ENCODE measurements at places on chromosomes 12 and 14. TPM values are rescaled to one million over a fixed set of nuclear protein-coding genes. Genes with fewer than 3 reads are reported as not detected.

DNA sequence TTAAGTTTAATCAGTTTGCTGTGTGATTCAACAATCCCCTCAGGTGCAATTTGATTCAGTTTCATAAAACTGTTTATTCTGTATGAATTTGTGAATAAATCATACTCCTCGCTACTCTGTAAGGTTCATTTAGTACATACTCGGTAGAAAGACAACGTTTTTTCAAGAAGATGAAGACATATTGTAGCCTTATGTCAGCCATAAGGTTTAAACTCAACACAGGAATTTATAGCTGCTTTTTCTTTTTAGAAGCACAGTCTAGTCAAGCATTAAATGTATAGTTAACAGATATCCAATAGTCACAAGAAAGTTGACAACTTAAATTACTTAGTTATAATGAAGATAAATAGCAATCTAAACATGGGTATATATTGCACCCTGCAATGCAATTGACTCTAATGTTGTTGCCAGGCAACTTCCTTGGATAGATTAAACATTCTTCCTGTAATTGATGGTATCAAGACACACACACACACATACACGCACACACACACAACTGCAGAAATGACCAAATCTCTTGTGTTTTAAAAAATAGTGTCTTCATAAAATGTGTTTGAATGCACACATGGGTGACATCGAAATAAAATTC is 151.5 kb upstream of the MGAT4C start:
- no peak overlapping the region for H3K27ac ChIP-seq
- no peaks in the 10 kb centered on the region for H3K36me3 ChIP-seq
- no peak overlapping the region for H3K4me3 ChIP-seq
- H3K4me1 ChIP-seq = no peaks in the 10 kb centered on the region
- no peak for DNase-seq

- peaks cover 46% of the 10 kb centered on the region for H3K4me1 ChIP-seq
- peaks cover 76% of the 10 kb centered on the region for H3K36me3 ChIP-seq
- no peak for DNase-seq
- H3K4me3 ChIP-seq = peak overlapping the region; percentile 95
These were observed 19.3 kb upstream of the CLEC2D start for GRCh38 chr12:9650151-9650576.

GRCh38 chr14:22558221-22558913 is 30.7 kb downstream of the DAD1 start:
- peak; percentile 75 for DNase-seq
- no peaks in the 10 kb centered on the region for H3K27me3 ChIP-seq
- H3K4me1 ChIP-seq = peaks cover 83% of the 10 kb centered on the region
- H3K27ac ChIP-seq = peak overlapping the region; percentile 97

GRCh38 chr12:86134561-86134960 is 121.6 kb downstream of the MGAT4C start:
- H3K4me3 ChIP-seq = no peak overlapping the region
- no peaks in the 10 kb centered on the region for H3K27me3 ChIP-seq
- no peak overlapping the region for H3K27ac ChIP-seq
- H3K4me1 ChIP-seq = no peaks in the 10 kb centered on the region

DNA sequence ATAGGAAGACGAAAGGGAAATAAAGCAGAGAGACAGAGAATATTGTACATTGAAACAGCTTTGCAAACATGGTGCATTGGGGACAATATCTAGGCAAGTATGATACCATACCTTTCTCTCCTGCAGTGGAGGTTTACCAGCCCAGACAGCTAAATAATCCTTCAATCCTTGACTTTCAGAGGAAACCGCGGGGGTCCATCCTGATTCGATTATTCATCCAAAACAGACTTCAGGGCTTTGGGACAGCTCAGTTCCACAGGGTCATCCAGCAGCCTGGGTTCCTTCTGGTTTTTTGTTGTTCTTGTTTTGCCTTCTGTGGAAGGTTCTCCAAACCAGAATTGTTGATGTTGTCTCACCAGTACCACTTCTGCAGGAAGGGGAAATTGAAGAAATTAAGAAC is 81.5 kb downstream of the LGR5 start:
- no peak overlapping the region for H3K4me3 ChIP-seq
- H3K27me3 ChIP-seq = peaks cover 5% of the 10 kb centered on the region
- H3K4me1 ChIP-seq = no peaks in the 10 kb centered on the region
- DNase-seq = no peak

DNA sequence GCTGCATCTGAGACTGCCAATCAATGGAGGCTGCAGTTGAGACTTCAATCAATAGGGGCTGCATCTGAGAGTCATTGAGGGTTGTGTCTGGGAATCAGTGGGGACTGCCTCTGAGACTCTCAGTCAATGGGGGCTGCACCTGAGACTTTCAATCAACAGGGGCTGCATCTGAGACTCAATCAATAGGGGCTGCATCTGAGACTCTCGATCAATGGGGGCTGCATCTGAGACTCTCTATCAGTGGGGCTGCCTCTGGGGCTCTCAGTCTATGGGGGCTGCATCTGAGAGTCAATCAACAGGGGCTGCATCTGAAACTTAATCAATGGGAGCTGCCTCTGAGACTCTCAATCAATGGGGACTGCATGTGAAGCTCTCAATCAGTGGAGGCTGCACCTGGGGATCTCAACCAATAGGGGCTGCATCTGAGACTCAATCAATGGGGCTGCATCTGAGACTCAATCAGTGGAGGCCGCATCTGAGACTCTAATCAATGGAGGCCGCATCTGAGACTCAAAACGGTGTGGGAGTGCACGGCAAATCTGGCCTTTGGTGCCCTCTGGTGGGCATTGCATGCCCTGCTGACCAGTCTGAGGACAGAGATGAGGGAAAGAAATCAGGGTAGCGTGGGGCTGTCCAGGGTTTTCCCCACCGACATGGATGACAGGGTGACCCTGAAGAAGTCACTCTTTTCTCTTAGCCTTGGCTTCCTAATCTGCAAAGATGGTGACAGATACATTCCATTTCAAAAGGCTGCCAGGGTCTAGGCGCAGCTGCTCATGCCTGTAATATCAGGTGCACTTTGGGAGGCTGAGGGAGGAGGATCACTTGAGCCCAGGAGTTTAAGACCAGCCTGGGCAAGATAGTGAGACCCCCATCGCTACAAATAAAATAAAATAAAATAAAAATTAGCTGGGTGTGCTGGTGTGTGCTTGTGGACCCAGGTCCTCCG is 41.3 kb upstream of the EIF5 start:
- no peak overlapping the region for H3K4me3 ChIP-seq
- H3K27me3 ChIP-seq = peaks cover 8% of the 10 kb centered on the region
- H3K4me1 ChIP-seq = no peaks in the 10 kb centered on the region
- no peak overlapping the region for H3K27ac ChIP-seq
- no peaks in the 10 kb centered on the region for H3K36me3 ChIP-seq

GRCh38 chr14:91298576-91298975 is 54.1 kb upstream of the GPR68 start:
- DNase-seq = no peak
- peaks cover 55% of the 10 kb centered on the region for H3K36me3 ChIP-seq
- peak overlapping the region; percentile 83 for H3K27ac ChIP-seq
- no peak overlapping the region for H3K4me3 ChIP-seq

- no peaks in the 10 kb centered on the region for H3K36me3 ChIP-seq
- no peak overlapping the region for H3K4me3 ChIP-seq
- H3K27me3 ChIP-seq = no peaks in the 10 kb centered on the region
- H3K27ac ChIP-seq = peak overlapping the region; percentile 73
- H3K4me1 ChIP-seq = peaks cover 51% of the 10 kb centered on the region
These were observed 375.0 kb downstream of the DPF3 start for GRCh38 chr14:72518809-72519377.

DNA sequence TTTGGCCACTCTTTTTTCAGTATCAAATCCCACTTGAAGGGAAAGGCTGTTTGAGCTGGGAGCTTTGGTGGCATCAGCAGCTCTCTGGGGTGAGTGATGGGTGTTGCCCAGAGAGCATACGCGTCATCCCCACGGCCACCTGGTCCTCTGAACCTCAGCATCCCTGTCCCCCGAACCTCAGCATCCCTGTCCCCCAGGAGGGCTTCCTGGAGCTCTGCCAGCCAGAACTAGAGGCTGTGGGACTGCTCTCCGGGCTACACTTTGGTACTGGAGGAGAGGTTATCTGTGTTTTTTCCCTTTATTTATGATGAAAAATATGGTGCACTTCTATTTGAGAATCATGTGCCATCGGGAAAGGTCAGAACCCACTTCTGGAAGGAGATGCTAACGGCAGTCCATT is 131.5 kb upstream of the RTL1 start:
- no peak overlapping the region for H3K4me3 ChIP-seq
- no peak overlapping the region for H3K27ac ChIP-seq
- no peaks in the 10 kb centered on the region for H3K27me3 ChIP-seq
- no peak for DNase-seq

GRCh38 chr14:25350021-25350420 is 300.1 kb upstream of the STXBP6 start:
- no peak overlapping the region for H3K27ac ChIP-seq
- H3K4me3 ChIP-seq = no peak overlapping the region
- no peak for DNase-seq
- H3K36me3 ChIP-seq = no peaks in the 10 kb centered on the region
- peaks cover 3% of the 10 kb centered on the region for H3K27me3 ChIP-seq
- no peaks in the 10 kb centered on the region for H3K4me1 ChIP-seq

- H3K27ac ChIP-seq = no peak overlapping the region
- H3K4me1 ChIP-seq = no peaks in the 10 kb centered on the region
- H3K27me3 ChIP-seq = peaks cover 3% of the 10 kb centered on the region
- H3K36me3 ChIP-seq = no peaks in the 10 kb centered on the region
These were observed 20.2 kb downstream of the VRTN start for GRCh38 chr14:74368441-74368840.

DNA sequence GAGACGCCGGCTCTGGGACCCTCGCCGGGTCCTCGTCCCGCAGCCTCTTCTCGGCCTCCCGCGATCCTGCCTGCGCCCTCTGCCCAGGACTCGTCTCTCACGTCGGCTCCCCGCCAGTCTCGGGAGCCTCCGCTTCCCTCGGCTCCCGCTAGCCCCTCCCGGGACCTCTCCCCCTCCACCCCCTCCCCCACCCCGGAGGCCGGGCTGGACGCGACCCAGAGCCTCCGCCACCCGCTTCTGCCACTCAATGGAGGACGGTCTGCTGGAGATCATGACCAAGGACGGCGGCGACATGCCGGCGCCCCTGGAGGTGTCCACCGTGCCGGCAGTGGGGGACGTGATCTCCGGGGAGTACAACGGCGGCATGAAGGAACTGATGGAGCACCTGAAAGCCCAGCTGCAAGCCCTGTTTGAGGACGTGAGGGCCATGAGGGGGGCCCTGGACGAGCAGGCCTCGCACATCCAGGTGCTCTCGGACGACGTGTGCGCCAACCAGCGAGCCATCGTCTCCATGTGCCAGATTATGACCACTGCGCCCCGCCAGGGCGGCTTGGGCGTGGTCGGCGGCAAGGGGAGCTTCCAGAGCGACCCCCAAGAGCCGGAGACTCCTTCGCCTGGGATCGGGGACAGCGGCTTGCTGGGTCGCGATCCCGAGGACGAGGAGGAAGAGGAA is 568 bp downstream of the CCDC184 start:
- DNase-seq = no peak
- H3K4me1 ChIP-seq = peaks cover 12% of the 10 kb centered on the region
- H3K4me3 ChIP-seq = peak overlapping the region; percentile 64
- H3K27ac ChIP-seq = no peak overlapping the region
- no peaks in the 10 kb centered on the region for H3K36me3 ChIP-seq

- peaks cover 9% of the 10 kb centered on the region for H3K4me1 ChIP-seq
- DNase-seq = no peak
- peaks cover 2% of the 10 kb centered on the region for H3K27me3 ChIP-seq
- no peak overlapping the region for H3K27ac ChIP-seq
- H3K36me3 ChIP-seq = no peaks in the 10 kb centered on the region
These were observed 152.3 kb downstream of the MON2 start for GRCh38 chr12:62618930-62619329.

- H3K4me3 ChIP-seq = peak overlapping the region; percentile 88
- peaks cover 48% of the 10 kb centered on the region for H3K4me1 ChIP-seq
- H3K27me3 ChIP-seq = no peaks in the 10 kb centered on the region
These were observed 1.3 kb downstream of the PNP start for GRCh38 chr14:20470603-20470901.

GRCh38 chr14:81784084-81784483 is 250.4 kb upstream of the SEL1L start:
- no peaks in the 10 kb centered on the region for H3K36me3 ChIP-seq
- no peaks in the 10 kb centered on the region for H3K27me3 ChIP-seq
- H3K27ac ChIP-seq = no peak overlapping the region
- no peak overlapping the region for H3K4me3 ChIP-seq

GRCh38 chr12:94856324-94856723 is 147.2 kb downstream of the NDUFA12 start:
- DNase-seq = no peak
- peaks cover 13% of the 10 kb centered on the region for H3K27me3 ChIP-seq
- H3K36me3 ChIP-seq = no peaks in the 10 kb centered on the region
- no peak overlapping the region for H3K27ac ChIP-seq
- no peak overlapping the region for H3K4me3 ChIP-seq
- H3K4me1 ChIP-seq = peaks cover 5% of the 10 kb centered on the region

- peaks cover 31% of the 10 kb centered on the region for H3K4me1 ChIP-seq
- no peak overlapping the region for H3K27ac ChIP-seq
- no peak overlapping the region for H3K4me3 ChIP-seq
- no peaks in the 10 kb centered on the region for H3K36me3 ChIP-seq
- no peak for DNase-seq
- no peaks in the 10 kb centered on the region for H3K27me3 ChIP-seq
These were observed 123.3 kb downstream of the SLC38A6 start for GRCh38 chr14:61104358-61104757.

DNA sequence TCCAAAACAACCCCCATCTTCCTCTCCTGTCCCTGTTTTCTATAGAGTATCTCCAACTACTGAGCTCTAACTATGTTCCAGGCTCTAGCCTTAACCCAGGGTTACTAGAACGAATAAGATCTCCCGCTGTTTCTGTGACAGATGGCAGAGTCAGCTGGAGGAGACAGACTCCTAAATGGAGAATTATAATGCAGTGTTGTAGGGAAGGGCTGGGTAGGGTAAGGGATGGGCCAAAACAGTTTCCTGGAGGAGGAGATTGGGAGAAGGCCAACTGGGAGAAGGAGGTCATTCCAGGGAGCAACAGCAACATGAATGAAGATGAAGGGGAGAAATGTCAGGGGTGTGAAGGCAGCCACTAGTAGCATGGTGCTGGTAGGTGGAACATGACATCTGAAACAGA is 73.4 kb upstream of the ANO4 start:
- H3K4me1 ChIP-seq = peaks cover 2% of the 10 kb centered on the region
- no peaks in the 10 kb centered on the region for H3K36me3 ChIP-seq
- no peak overlapping the region for H3K4me3 ChIP-seq
- H3K27me3 ChIP-seq = peaks cover 32% of the 10 kb centered on the region
- DNase-seq = no peak
- no peak overlapping the region for H3K27ac ChIP-seq

KRT77 gene
- not detected for total RNA-seq

EGLN3 gene
- total RNA-seq = 0.48 TPM

CLSTN3 gene
- total RNA-seq = 18.3 TPM

PMCH gene
- total RNA-seq = not detected

KRT82 gene
- total RNA-seq = not detected

PRH1 gene
- 7.4 TPM for total RNA-seq

IL22 gene
- not detected for total RNA-seq

KLRB1 gene
- not detected for total RNA-seq

FAM181A gene
- not detected for total RNA-seq

GALNT16 gene
- total RNA-seq = not detected
